ENCODE measurements at places on chromosomes 3 and 15. TPM values are rescaled to one million over a fixed set of nuclear protein-coding genes. Genes with fewer than 3 reads are reported as not detected.

Gene TLE3
- 36.6 TPM for total RNA-seq

Gene GUCA1C
- not detected for total RNA-seq

Gene SLC9C1
- total RNA-seq: not detected

Gene CPLX3
- not detected for total RNA-seq

Gene IL1RAP
- 4.6 TPM for total RNA-seq

Gene GOLGA6B
- total RNA-seq: not detected

Gene RTP2
- total RNA-seq: not detected

Gene NR1I2
- total RNA-seq: not detected

Gene SLC22A13
- not detected for total RNA-seq

Gene ANKUB1
- not detected for total RNA-seq

Gene IL17RC
- 29.8 TPM for total RNA-seq

Gene GOLGA6L4
- 0.60 TPM for total RNA-seq

Gene DPH3
- total RNA-seq: 21.2 TPM

Gene MDFIC2
- total RNA-seq: not detected

Gene MBNL1
- total RNA-seq: 70.7 TPM

Gene MCTP2
- total RNA-seq: not detected

Gene ZNF619
- total RNA-seq: 2.0 TPM

Gene DUSP7
- 20.8 TPM for total RNA-seq

Gene MRPL47
- 36.2 TPM for total RNA-seq

Gene NDN
- total RNA-seq: 0.03 TPM

Gene COPG1
- total RNA-seq: 77.7 TPM

Gene SLC38A3
- total RNA-seq: 0.15 TPM

Gene SNAPC5
- 44.0 TPM for total RNA-seq

Gene RARB
- 6.7 TPM for total RNA-seq

Gene GRAMD1C
- 0.46 TPM for total RNA-seq

Gene TRIM71
- total RNA-seq: not detected

Gene CCDC39
- not detected for total RNA-seq

Gene TGM4
- 0.23 TPM for total RNA-seq

Gene SNX22
- 1.2 TPM for total RNA-seq

Gene SPRED1
- 8.0 TPM for total RNA-seq

Gene GOLGA6L7
- not detected for total RNA-seq

Gene AVEN
- 22.5 TPM for total RNA-seq

Gene PLCB2
- total RNA-seq: 0.97 TPM

Gene RTP4
- not detected for total RNA-seq

Gene MASP1
- not detected for total RNA-seq

Gene CACNA1D
- total RNA-seq: 0.55 TPM

Gene PFN2
- 151 TPM for total RNA-seq

Gene UBE2E2
- 52.9 TPM for total RNA-seq

Gene GNAT1
- total RNA-seq: 0.25 TPM

Gene FANCD2OS
- not detected for total RNA-seq

Gene SH3GL3
- total RNA-seq: 0.25 TPM

Gene SLC28A2
- total RNA-seq: not detected

Gene UBL7
- total RNA-seq: 41.8 TPM
